ENCODE measurements at places on chromosomes 4 and X. TPM values are rescaled to one million over a fixed set of nuclear protein-coding genes. Genes with fewer than 3 reads are reported as not detected.

Gene BTC
- polyA plus RNA-seq: not detected

Gene UGT2B15
- polyA plus RNA-seq: not detected

Gene GPRASP1
- polyA plus RNA-seq: 1.5 TPM

Gene FAM149A
- not detected for polyA plus RNA-seq

Gene EDNRA
- polyA plus RNA-seq: not detected

Gene GYPA
- not detected for polyA plus RNA-seq

Gene FHDC1
- not detected for polyA plus RNA-seq

- H3K27ac ChIP-seq: no peak overlapping the region
- H3K36me3 ChIP-seq: peaks cover 8% of the 10 kb centered on the region
- H3K27me3 ChIP-seq: peaks cover 2% of the 10 kb centered on the region
- peaks cover 22% of the 10 kb centered on the region for H3K4me1 ChIP-seq
- no peak overlapping the region for H3K4me3 ChIP-seq
These were observed 77.4 kb downstream of the ANKRD17 start for GRCh38 chr4:73181231-73181630.

DNA sequence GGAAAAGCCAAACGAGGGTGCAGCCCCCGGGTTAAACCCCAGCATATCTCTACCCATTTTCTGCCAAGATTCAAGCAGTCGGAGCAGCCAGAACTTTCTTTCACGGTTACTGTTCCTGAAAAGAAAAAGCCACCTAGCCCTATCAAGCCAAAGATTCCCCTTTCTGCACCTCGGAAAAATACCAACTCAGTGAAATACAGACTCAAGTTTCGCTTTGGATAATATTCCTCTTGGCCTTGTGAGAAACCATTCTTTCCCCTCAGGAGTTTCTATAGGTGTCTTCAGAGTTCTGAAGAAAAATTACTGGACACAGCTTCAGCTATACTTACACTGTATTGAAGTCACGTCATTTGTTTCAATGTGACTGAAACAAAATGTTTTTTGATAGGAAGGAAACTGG is 20.0 kb downstream of the FGF5 start:
- H3K4me1 ChIP-seq: no peaks in the 10 kb centered on the region
- peaks cover 7% of the 10 kb centered on the region for H3K27me3 ChIP-seq
- no peak for DNase-seq
- no peak overlapping the region for H3K27ac ChIP-seq

GRCh38 chrX:68462197-68462596 is 28.9 kb upstream of the OPHN1 start:
- no peak overlapping the region for H3K27ac ChIP-seq
- no peaks in the 10 kb centered on the region for H3K36me3 ChIP-seq

DNA sequence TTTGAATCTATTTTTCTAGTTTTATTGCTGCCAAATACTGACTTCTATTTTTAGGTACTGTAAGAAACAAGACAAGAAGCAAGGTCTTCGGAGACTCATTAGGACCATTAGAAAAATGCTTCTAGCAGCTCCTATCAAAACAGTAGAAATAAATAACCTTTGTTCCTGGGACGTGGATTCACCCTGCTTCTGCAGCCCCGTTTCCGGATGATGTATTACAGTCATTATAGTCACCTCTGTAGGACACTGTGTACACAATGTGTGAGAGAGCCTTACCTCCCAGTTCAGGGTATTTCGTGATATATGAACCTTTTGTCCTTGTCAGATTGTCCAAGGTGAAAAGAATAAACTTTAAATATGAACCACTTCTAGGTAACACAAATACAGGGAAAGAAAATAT is 484.0 kb upstream of the TECRL start:
- H3K4me1 ChIP-seq: no peaks in the 10 kb centered on the region
- H3K27ac ChIP-seq: no peak overlapping the region
- H3K27me3 ChIP-seq: no peaks in the 10 kb centered on the region
- no peak overlapping the region for H3K4me3 ChIP-seq
- no peak for DNase-seq

DNA sequence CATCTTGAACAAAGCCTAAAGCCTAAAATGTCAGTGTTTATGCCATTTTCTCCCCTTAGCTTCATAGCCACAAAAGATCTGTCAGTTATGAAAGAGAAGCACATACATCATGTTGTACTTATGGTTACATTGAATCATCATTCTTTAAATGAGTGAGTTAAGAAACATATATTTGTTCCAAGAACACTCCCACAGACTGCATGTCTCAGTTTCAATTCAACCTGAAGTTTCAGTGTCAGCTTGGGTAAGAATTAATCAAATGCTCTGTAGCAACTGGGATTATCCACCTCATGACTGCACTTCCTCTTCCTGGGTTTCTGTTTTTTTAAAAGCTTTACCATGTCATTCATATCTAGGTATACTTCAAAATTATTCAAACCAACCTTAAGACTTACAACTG is 3.9 kb upstream of the TMPRSS11B start:
- no peaks in the 10 kb centered on the region for H3K4me1 ChIP-seq
- peaks cover 4% of the 10 kb centered on the region for H3K27me3 ChIP-seq
- no peaks in the 10 kb centered on the region for H3K36me3 ChIP-seq
- no peak overlapping the region for H3K27ac ChIP-seq
- no peak for DNase-seq
- no peak overlapping the region for H3K4me3 ChIP-seq

DNA sequence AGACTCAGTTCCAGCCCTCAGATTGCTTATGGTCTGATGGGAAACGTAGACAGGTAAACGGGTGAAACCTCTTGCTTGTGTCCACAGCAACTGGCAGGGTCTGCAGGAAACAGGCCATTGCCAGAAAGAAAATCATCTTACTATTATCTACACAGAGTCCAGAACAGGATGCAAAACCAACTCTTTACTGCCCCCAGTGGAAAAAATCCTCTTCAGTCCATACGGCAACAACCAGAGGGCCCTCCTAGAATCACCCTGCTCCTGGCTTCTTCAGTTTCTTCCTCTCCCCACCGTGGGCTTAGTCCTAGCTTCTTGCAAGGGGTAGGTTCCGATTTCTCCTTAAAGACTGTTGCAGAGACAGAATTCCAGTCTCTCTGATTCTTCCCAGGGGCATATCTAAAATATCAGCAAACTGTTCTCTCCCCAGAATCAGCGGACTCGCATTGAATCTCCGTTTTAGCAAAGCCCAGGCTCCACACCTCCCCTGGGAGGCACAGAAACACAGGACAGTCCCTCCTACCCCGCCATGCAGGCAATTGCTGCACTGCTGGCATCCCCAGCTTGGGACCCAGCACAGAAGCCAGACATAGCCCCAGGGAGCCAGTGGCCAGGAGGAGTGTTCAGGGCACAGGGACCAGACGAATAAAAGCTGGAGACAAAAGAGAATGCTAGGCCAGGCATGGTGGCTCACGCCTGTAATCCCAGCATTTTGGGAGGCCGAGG is 41.0 kb upstream of the SH3RF1 start:
- peaks cover 5% of the 10 kb centered on the region for H3K27me3 ChIP-seq
- H3K36me3 ChIP-seq: no peaks in the 10 kb centered on the region
- H3K4me3 ChIP-seq: no peak overlapping the region
- H3K4me1 ChIP-seq: no peaks in the 10 kb centered on the region
- no peak overlapping the region for H3K27ac ChIP-seq
- DNase-seq: peak; percentile 32

DNA sequence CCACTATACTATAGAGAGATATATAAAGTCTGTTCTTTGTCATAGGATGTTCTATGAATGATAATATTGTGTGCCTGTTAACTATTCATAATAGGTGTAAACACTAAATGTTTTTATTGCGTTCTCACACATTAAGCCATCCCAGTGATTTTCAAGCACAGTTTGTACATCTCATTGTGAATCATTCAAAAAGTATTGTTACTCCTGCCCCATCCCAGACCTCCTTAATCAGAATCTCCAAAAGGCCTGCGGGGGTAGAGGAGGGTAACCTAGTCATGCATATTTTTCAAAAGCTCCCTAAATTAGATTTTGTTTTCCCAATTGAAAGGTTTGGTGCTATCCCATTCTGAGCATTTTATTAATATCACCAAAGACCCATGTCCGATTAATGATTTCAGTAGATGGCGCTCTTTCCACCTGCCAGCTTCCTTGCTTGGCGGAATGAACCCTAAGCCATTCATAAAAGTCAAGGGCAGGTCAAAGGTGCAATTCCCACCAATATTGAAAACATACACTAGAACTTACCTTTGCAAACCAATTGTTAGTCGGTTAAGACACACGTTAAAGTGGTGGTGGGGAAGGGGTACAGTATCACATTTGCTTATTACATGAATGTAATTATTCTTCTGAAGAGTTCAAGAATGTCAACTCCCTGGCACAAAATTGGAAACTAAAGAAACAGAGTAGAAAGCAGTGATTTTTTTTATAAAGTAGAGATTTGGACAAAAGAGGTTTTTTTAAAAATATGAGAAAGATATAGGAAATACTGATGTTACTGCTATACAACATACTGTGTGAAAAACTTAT is 5.8 kb upstream of the TET2 start:
- no peak overlapping the region for H3K27ac ChIP-seq
- no peaks in the 10 kb centered on the region for H3K36me3 ChIP-seq
- H3K4me3 ChIP-seq: no peak overlapping the region
- DNase-seq: peak; percentile 55
- H3K27me3 ChIP-seq: no peaks in the 10 kb centered on the region

GRCh38 chr4:125620066-125620860 is 305.5 kb downstream of the FAT4 start:
- no peak overlapping the region for H3K4me3 ChIP-seq
- no peak for DNase-seq
- peaks cover 2% of the 10 kb centered on the region for H3K27me3 ChIP-seq
- no peak overlapping the region for H3K27ac ChIP-seq

DNA sequence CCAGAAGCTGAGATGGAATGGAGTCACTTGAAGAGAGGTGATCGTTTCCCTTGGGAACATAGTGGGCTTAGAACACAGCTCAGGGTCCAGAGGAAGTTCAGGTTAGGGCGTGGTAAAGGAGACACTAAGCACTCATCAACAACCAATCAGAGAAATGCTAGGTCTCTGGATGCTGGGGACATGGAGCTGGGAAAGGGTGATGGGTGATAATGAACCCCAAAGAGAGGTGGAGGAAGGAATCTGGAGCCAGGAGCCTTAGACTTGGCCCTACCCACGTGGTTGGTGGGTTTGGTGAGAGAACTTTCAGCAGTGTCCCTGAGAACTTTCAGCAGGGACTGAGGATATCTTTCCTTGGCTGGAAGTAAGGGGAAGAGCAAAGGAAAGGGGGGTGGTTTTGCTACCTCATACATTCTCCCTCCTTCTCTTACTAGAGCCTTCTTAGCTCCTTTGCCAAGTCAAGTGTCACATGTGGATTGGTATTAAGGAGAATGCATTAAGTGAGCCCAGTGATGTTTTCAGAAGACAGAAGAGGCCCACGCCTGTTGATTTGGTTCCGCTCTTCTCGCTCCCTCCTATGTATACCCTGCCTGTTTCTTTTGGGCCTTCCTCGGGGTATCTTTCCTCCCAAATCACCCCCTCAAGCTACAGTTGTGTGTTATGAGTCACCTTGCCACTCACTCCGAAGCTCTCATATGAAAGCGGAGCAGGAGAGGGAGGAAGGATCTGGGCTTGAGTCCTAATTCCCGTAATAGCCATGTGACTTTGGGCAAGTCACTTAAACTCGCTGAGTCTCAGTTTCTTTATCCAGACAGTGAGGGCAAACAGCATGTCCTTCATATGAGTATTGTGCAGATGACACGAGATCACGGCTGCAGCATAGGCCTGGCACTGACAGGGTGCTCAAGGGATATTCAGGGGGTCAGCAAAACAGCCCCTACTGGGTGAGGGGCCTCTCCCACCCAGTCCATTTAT is 63.1 kb downstream of the TSC22D3 start:
- H3K27me3 ChIP-seq: peaks cover 68% of the 10 kb centered on the region
- H3K4me1 ChIP-seq: peaks cover 64% of the 10 kb centered on the region
- peak; percentile 66 for DNase-seq
- peak overlapping the region; percentile 94 for H3K4me3 ChIP-seq
- H3K27ac ChIP-seq: peak overlapping the region; percentile 99
- peaks cover 19% of the 10 kb centered on the region for H3K36me3 ChIP-seq

DNA sequence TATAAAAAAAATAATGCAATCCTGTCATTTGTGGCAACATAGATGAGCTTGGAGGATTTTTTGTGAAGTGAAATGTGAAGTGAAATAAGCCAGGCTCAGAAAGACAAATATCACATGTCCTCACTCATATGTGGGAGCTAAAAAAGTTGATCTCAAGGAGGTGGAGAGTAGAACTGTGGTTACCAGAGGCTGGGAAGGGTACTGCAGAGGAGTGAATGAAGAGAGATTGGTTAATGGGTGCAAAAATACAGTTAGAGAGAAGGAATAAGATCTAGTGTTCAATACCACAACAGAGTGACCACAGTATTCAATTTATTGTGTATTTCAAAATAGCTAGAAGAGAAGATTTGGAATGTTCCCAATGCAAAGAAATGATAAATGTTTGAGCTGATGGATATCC is 13.4 kb upstream of the ZCCHC18 start:
- H3K4me3 ChIP-seq: no peak overlapping the region
- no peaks in the 10 kb centered on the region for H3K36me3 ChIP-seq
- H3K4me1 ChIP-seq: peaks cover 3% of the 10 kb centered on the region
- H3K27me3 ChIP-seq: peaks cover 8% of the 10 kb centered on the region

DNA sequence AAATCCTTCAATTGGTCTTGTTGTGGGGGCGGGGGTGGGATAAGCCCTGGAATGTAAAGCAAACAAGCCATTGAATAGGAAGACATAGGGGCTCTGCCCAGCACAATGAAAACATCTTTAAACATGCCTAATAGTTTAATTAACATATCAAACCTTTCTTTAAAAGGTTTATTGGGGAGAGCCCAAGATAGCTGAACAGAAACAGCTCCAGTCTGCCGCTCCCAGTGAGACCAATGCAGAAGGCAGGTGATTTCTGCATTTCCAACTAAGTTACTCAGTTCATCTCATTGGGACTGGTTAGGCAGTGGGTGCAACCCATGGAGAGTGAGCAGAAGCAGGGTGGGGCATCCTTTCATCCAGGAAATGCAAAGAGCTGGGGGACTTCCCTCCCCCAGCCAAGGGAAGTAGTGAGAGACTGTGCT is 327.2 kb upstream of the CNKSR2 start:
- H3K4me1 ChIP-seq: no peaks in the 10 kb centered on the region
- H3K36me3 ChIP-seq: no peaks in the 10 kb centered on the region
- H3K27me3 ChIP-seq: peaks cover 7% of the 10 kb centered on the region

DNA sequence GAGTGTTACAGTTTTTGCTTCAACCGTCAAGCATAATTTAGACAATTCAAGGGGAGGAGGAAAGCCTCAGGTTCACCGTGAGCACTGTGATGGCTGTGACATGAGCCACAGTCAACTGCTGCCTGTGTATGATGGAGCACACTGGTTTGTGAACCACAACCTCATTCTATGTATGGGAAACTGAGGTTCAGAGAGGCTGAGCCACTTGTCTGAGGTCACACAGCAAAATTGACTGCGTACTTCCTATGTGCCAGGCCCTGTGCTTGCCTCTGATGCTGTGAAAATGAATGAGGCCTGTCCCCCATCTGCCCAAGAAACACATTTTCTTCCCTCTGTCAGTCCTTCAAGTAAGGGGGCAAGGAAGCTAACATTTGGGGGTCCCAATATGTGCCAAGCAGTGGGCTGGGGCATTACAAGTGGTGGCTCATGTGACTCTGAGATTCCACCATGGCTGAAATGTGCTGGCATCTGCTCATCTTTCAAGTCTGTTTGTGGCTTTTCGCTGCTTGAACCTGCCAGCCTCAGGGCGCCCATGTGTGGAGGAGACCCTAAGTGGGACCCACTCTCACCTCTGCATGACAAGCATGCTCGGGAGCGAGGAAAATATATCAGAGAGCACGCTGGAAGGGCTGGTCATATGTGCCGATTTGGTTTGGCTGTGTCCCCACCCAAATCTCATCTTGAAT is 79.7 kb downstream of the ADRA2C start:
- H3K4me3 ChIP-seq: no peak overlapping the region
- H3K36me3 ChIP-seq: peaks cover 5% of the 10 kb centered on the region
- H3K4me1 ChIP-seq: no peaks in the 10 kb centered on the region
- H3K27ac ChIP-seq: no peak overlapping the region
